ENCODE measurements at places on chromosomes 2 and 18.

- no peak for DNase-seq
Measured at GRCh38 chr2:127388423-127389164, 819 bp upstream of the MAP3K2 start.

DNA sequence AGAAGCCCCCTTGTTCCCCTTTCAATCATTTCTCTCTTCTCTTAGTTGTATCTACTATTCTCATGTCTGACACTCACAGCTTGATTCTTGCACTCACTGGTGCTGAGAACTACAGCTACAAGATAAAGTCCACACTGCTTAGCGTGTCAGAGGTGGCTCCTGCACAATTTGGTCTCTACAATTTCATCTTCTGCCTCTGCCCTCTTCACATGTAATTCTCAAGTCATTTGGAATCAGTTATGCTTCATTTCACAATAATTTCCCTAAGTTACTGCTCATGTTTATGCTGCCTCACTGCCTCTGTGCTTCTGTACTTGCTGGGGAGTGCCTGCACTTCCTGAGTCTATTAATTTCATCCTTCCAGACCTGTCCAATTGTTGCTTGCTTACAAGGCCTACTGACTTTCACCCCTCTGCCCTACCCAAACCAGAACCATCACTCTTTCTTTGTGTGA is 11.6 kb upstream of the NAB1 start:
- DNase-seq = no peak

DNA sequence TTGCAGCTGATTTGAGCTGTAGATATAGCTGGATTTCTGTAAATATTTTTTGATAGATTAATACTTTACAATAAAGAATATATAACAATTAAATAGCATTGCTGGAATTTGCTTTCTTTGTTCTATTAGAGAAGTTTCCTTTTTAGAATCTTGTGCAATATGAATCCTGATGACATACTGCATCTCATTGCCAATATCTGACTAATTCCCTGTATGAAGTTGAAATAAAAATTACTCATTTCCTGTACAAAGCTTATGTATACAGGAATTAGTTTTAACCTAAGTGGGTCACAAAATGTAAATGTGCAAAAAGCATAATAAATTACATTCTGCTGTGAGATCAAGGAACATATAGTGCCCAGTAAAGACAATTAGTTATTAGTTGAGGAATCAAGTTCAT is 72.8 kb upstream of the TMEFF2 start:
- no peak for DNase-seq

DNA sequence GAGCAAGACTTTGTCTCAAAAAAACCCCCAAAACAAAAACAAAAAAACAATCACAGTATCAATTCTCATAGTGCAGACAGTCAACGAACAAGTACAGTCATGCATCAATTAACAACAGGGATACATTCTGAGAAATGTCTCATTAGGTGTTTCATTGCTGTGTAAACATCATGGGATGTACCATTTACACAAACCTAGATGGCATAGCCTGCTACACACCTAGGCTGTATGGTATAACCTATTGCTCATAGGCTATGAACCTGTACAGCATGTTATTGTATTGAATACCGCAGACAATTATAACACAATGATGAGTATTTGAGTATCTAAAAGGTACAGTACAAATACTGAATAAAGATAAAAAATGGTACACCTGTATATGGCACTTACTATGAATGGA is 67.8 kb upstream of the LMAN1 start:
- no peak for DNase-seq

DNA sequence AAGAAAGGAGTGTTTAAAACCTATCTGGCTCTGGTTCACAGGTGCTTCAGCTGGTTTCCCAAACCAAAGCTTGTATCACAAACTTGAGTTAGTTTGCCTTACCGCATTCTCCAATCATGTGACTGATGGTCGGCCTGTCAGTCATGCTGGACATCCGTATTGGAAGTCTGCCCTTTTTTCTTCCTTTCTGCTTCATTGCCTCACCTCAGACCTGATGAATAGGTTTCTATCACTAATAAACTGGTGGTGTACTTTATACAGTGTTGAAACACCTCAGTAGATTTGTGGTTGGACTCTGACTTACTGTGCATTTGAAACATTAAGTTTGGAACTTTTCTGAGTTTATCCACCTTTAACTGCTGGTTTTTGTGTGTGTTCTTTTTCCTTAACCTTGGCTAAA is 84.1 kb downstream of the R3HDM1 start:
- no peak for DNase-seq

GRCh38 chr2:108607706-108608301 is 73.5 kb downstream of the LIMS1 start:
- DNase-seq = no peak

GRCh38 chr2:190069936-190070696 is 7.6 kb upstream of the MSTN start:
- no peak for DNase-seq
